Nasal cavity respiratory epithelium epithelial cell of viscerocranial mucosa (primary cell): ENCODE measurements at places on chromosomes 6 and 20. TPM values are rescaled to one million over a fixed set of nuclear protein-coding genes. Genes with fewer than 3 reads are reported as not detected.

Gene CTSZ
- total RNA-seq, result 57.4 and 119 TPM in 2 replicates

Gene MAFB
- 4.8 and 6.1 TPM in 2 replicates for total RNA-seq

Gene TRIM15
- not detected in 2 replicates for total RNA-seq

Gene ERVFRD-1
- total RNA-seq, result not detected in 2 replicates

Gene EFCAB8
- 0.36 and 0.68 TPM in 2 replicates for total RNA-seq
